ENCODE measurements at places on chromosomes 11 and 22. TPM values are rescaled to one million over a fixed set of nuclear protein-coding genes. Genes with fewer than 3 reads are reported as not detected.

The MRGPRE gene
- 0.12 TPM for total RNA-seq

The APOL2 gene
- total RNA-seq = 57.8 TPM

The TRPM5 gene
- not detected for total RNA-seq

The PHOX2A gene
- total RNA-seq = not detected

The KCNK4 gene
- not detected for total RNA-seq

The SPTBN2 gene
- total RNA-seq = 1.2 TPM

The ELFN2 gene
- total RNA-seq = not detected

The HEPHL1 gene
- total RNA-seq = not detected

The SCGB1A1 gene
- total RNA-seq = not detected

The SHISAL1 gene
- total RNA-seq = 5.7 TPM

The DLG2 gene
- 2.6 TPM for total RNA-seq

The MPZL2 gene
- total RNA-seq = 0.56 TPM

The GRM5 gene
- total RNA-seq = 0.06 TPM

The KCNE3 gene
- under 0.01 TPM for total RNA-seq

The RASD2 gene
- 0.12 TPM for total RNA-seq

All from aortic smooth muscle cell (primary cell).